ENCODE measurements at places on chromosomes 2 and 18. TPM values are rescaled to one million over a fixed set of nuclear protein-coding genes. Genes with fewer than 3 reads are reported as not detected.

- DNase-seq = no peak
Observed at GRCh38 chr2:127685410-127686080, 10.2 kb upstream of the LIMS2 start.

DNA sequence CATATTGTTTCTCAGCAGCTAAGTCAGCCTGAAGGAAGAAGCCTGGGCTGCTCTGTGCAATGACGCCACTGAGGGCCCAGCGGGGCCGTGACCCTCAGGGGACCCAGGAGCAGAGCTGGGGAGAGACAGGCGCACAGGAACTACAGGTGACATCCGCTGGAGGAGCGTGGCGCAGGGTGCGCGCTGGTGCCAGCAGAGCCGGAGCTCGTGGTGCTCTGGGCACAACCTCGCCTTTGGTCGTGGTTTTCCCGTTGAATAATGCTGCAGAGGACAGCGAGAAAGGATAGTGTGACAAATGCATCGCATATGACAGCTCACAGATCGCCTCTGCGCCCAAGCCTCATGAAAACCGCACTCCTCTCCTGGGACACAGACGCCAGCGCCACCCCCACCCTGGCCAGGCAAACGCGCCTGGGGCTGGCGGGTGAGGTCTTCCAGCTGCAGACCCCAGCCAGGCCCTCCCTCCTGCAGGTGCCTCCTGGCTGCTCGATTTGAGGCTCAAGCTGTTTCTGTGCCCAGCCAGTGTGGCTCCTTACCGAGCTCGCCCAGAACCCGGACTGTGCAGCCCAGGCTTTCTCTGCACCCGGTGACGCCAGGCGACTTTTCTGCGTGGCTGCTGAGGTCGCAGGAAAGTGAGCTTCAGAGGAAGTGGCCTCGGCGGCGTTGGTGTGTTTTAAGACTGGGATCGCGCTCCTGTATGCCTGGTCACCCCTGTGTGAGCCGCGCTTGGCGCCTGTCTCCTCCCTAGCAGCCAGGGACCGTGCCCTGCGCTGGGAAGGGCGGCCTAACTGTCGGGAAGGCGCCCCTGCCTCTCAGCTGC lies 583.1 kb upstream of the HS6ST1 start:
- no peak for DNase-seq

DNA sequence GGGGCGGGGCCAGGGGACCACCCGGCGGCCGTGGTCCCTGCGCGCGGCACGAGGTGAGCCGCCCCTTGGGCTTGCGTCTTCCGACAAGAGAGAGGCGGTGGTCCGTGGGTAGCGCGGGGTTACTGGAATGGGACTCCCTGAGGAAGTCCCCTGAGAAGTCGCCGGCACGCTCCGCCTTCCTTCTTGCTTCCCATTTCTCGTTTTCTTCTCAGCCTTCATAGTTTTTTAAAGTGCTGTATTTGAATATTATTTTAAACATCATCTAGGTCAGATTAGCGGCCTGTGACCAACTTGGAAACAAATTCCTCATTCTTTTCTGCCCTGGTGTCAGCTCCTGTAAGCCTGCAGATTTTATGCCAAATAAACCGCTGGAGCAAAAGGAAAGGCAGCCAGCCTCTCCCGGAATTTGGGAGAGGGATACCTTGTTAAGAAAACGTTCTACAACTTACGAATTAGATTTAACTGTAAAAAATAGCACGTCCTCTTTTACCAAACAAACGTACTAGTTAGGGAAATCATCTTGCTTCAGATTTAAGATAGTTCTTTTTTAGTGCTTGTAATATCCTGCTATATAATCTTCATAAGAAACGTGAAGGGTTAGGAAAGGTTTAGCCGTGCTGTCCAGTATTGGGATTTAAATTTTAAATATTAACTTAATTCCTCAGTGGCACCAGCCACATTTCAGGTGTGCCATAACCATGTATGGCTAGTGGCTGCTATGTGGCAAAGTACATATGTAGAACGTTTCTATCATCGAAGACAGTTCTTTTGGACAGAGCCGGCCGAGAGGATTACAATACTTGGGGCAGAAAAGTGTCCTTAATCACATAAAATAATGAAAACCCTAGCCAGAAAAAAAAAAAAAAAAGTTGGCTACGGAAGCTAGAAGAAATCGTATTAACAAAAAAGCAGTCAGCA lies 628 bp upstream of the PTPN2 start:
- DNase-seq = no peak

DNA sequence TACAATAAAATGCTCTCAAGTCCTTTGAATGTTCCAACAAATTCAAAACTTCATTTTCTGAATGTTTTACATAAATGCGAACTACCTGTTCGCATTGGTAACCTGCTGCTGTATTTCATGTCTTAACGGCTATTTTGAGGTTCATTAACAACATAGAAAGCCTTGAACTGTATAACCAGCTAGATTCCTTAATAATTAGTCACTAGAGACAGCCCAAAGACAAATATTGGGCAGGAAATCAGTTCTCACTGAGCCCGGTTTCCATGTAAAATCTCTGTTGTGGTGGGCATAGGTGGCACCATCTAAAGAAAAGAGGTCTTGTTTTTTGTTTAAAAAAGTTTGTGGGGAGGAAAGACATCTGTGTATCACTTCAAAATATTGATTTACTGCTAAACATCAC lies 29.2 kb downstream of the PDIA6 start:
- DNase-seq = no peak

- DNase-seq = no peak
Observed at GRCh38 chr18:9240270-9240669, 94.3 kb upstream of the TWSG1 start.

Gene ALK
- total RNA-seq = 0.27 TPM

All from hepatocyte (in vitro differentiated cells).